ENCODE measurements at places on chromosomes 3 and 15.

GRCh38 chr3:116019254-116019763, 396.0 kb downstream of the GAP43 start:
- DNase-seq = no peak

DNA sequence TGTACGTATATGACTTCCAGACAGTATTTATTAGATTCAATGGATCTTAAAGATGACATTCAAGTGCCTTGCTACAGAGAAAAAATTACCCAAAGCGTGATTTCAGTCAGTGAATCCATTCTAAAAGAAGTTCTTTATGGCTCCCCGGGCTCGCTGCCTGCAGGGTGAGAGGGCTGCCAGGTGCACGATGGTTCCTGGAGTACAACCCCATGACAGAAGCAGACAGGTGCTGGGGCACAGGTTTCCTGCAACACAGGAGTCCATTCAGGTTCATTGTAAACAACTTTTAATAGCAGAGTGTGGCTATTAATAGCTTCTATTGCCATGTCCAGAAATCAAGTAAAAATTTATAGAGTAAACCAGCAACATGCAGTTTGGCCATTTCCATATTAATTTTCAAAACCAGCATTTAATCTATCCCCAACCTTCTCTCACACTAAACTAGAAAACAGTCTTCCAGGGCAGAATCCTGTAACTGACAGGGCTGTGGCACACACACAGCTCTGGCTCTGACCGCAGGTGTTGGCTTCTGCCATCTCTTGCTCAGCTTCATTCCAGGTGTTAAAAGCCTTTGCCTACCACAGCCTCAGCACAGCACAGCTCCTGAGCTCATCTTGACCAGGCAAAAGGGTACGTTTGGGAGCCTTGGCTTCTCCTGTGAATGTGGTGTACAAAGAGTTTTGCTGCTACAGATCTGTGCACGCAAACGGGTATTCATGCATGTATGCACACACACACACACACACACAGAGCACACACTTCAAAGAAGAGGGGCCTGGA, 185.9 kb downstream of the MEX3B start:
- no peak for DNase-seq

DNA sequence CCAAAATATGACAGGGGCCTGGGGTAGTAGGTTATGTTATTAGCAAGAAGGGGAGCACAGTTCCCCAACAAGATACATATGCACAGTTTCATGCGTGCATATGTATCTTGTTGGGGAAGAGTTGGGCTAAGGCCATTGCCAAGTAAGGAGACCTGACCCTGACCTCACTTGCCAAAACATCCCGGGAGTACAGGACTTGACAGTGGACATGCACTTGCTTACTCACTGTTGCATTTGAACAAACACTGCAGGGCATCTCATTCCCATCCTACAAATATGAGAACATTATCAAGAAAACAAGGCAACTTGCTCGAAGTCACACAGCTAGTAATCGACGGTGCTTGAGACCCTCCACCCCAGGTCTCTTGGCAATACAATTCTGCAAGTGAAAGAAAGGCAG, 4.8 kb upstream of the CAMP start:
- no peak for DNase-seq

GRCh38 chr15:42628761-42629160, 53.4 kb downstream of the STARD9 start:
- no peak for DNase-seq

DNA sequence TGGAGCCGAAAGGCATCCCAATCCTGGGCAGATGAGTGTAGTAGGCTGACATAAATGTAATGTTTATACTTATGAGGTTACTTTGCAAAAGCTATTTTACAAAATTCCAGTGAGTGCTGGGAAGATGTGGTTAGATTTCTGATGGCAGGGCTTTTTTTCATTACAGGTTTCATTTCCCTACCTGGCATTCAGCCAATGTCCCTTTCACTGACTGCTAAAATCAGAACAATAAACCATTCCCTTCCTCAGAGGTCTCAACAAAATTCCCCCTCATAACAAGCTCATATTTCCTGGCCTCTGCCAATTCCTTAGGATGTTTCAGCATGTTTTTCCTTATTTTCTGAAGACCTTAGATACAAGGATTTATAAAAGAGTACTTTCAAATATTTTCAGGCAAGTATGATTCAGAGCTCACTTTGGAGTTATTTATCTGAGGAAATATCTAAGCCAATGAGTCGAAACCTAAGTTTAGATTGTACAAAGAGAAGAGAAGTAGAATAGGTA, 40.9 kb upstream of the CCDC80 start:
- DNase-seq = no peak

DNA sequence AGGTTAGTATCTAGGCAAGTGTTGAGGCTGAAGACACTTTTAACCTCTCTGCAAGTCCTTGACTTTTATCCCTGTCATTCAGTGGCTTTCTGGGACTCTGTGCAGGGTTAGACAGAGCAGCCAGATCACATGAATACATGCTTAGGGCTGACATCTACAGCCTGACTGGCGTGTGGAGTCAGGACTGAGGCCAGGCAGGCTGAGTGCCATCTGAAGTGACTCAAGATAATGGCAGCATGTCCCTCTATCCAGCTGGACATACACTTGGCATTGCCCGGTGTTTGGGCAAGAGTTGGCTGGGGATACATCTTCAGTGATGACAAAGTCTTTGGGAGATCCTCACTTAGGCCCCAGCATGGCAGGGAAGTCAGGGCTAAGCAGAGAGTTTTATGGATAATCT, 22.4 kb downstream of the DUOX2 start:
- no peak for DNase-seq

DNA sequence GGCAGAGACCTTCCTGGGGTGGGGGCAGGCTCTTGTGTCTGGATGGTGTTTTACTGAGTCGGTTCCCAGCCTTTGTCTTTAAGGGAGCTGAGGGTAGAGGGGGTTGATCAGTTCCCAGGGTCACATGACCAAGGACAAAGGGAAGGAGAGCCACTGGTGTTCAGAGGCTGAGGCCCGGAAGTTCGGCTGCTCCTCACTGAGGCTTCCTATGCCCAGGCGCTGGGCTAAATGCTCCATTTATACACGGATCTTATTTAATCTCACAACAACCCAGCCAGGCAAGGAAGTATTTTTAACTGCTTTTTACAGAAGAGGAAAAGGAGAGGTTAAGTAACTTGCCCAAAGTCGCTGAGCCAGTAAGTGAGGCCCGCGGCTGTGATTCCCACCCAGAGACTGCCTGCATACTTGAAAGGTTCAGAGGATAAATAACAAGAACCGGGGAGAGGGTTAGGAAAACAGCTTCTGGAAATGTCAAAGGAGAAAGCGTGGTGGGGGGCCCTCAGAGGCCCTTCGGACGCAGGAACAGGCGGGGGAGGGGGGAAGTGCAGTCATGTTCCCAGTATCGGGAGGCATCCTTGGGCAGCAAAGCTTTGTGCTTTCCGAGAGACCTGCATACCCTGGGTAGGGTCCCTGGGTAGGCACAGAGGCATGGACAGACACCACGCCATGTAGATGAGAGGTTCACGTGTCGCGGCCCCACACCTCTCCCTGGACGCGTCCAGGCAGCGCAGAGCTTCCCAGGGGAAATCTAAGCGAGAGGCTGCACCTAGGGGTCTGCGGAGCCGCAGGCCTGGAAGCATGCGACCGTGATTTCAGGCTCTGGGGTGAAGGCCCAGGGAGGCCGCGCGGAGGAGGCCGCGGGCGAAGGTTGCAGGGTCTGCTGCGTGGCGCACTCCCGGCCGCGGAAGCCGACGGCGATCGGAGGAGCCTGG, 21.3 kb downstream of the EPHB3 start:
- DNase-seq = no peak

DNA sequence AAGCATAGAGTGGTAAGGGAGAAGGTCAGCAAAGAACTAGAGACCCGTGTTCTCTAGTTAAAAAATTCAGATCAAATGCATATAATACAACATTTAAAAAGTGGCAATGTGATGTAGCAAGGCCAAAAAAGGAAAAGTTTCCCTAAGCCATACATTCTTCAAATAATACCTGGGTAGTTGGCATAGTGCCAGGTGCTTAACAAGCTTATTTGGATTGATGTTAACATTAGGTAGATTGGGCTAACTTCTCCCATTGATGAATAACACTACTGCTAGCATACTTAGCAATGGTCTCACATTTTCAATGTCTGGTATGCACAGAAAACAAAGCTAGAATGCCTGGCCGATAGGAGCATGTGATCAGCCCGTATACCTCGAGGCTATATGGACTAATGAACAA, 283.6 kb upstream of the RARB start:
- DNase-seq = no peak
